ENCODE measurements at places on chromosomes 7 and 10.

- no peak for DNase-seq
These were observed 95.0 kb downstream of the MKI67 start for GRCh38 chr10:128031216-128031615.

DNA sequence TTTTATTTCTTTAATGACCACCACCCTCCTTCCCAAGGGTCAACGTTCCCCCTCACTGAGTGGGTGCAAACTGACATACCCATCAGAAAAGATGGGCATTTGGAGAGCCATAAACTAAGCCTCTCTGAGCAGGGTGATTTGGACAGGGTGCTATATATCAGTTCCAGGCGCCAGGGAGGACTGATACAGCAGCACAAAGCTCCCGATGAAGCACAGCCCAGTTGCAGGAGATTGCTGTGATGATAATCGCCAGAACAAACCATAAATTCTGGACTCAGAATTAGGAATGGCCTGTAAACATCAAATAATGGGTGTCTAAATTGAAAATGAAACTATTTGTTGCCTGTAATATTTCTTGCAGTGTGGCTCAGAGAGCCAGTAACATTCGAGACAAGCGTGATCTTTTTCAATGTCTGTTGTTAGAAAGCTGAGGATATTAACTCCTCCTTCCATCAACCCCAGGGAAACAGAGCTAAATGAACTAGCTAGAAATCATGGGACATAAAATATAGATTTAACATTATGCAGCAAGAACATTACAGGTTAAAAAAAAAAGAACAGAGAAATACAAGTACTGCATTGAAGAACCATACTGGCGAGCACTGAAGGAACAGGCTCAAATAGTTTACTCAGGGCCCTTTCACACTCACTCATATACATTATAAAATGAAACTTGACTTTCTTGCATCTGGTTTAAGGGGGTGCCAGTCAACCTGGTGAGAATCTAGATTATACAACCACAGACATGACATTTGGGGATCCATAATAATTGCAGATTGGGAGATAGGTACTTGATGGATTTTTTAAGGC, 137.5 kb upstream of the LRRTM3 start:
- DNase-seq = no peak

DNA sequence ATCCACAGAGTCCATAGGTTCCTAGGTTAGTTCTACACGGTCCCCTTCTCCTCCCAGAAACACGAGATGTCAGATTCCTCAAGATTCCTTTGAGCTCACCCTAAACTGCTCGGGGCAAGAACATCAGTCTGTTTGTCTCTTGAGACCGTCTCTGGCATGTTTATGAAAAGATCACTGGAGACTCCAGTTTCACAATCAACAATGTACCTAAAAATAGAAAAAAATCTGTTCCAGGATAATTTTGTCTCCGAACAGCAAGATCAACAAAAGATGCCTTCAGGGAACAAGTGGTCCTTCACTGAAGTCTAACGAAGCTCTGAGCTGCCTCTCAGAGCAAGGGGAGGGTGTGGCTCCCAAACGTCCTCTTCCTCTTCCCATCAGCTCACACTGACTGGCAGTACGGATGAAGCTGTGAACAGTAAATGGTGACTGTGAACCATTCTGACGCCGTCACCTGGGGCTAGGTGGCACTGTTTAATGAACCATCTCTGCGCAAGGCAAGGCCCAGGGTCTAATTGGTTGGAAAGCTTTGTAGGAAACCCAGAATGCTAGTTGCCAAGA, 156.2 kb upstream of the LYZL1 start:
- DNase-seq = no peak

- DNase-seq = no peak
These were observed 28.5 kb upstream of the ZMYND11 start for GRCh38 chr10:106740-107139.

- no peak for DNase-seq
These were observed 67.1 kb upstream of the AGBL3 start for GRCh38 chr7:134919240-134919641.

- no peak for DNase-seq
These were observed 81.0 kb downstream of the KMT2E start for GRCh38 chr7:105094966-105095365.

- DNase-seq = no peak
These were observed 104.7 kb downstream of the GFRA1 start for GRCh38 chr10:116168329-116168728.

DNA sequence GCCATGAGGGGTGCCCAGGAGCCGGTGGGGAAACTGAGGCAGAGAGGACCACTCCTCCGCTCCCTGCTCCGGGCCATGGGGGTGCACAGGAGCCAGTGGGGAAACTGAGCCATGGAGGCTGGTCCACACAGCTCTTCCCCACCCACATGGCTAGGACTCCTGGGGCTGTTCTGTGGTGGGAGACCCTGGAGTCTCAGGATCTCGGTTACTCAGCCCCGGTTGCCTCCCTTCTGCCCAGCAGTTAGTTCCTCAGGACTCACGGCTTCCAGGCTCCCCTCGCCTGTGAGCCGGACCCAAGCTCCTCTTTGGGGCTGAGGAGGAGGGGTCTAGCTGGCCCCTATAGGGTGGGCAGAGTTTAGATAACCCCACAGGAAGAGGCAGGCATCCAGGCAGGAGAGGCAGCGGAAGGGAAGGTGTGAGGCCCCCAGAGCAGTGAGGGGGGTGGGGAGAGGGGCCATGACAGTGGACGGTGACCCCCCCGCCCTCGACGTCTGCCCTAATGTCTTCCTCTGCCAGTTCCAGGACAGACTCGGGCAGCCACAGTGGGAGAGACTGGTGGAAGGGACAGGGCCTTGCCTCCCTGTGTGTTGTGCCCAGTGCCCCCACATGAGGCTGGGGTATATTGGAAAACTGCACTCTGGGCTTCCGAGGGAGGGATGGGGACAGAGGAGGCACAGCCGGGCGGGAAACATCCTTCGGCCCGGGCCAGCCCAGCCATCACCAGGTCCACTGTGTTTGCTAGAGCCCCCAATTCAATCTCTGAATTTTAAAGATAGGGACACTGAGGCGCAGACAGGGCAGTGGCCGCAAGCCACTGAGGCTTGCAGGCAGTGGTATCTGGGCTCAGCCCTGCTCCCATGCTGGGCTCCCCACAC, 4.3 kb downstream of the ELFN1 start:
- DNase-seq = no peak

- no peak for DNase-seq
These were observed 62.9 kb downstream of the SCRN1 start for GRCh38 chr7:29926741-29927140.

GRCh38 chr10:87617503-87617902, 42.2 kb upstream of the PAPSS2 start:
- no peak for DNase-seq

DNA sequence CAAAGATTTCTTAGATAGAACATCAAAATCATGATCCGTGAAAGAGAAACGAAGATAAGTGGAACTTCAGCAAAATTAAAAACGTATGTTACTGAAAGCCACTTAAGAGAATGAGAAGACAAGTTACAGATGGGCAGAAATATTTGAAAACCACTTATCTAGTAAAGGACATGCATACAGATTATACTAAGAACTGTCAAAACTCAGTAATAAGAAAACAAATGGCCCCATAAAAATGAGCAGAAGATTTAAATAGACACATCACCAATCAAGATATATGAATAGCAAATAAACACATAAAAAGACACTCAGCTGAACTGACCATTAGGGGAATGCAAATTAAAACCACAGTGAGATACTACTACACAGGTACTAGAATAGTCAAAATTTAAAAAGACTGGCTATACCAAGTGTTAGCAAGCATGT, 343.7 kb downstream of the PTEN start:
- DNase-seq = no peak

GRCh38 chr7:64551375-64552142, 11.3 kb downstream of the ZNF680 start:
- DNase-seq = no peak

DNA sequence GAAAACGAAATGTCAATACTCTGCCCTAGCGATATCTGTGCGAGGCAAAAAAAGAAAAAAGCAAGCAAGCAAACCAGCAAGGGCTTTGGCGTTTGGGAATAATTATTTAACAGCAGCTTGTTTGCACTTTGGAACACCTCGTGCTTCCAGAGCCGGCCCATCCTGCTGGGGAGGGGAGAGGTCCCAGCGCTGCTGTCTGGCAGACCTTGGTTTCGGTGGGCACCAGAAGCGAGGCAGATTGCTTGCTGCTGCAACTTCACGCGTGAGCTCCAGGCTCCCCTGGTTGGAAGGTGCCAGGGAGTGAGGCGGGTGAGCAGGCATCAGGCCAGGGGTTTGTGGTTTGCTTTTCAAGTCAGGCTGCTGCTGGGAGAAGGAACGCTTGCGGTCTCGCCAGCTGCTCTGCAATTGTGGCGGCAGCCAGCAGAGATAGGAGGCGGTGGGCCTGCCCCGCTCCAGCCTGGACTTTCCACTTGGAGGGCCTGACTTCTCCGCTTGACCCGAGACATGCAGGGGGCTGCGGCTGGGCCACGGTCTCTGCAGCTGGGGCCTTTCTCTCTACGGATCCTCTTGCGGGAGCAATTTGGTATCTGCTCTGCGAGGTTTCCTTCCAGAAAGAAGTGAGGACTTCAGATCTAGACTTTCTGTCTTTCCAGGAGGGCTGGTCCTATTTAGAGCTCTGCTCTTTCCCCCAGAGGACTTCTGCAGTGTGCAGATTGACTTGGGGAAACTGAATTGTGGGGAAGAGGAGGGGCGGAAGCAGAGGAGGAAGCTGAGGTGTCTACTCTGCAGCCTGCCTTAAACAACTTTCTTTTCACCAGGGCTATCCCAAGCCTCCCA, 131.4 kb downstream of the PRPF18 start:
- DNase-seq = no peak

- no peak for DNase-seq
These were observed 7.3 kb downstream of the PGAM2 start for GRCh38 chr7:44057849-44058758.

- DNase-seq = no peak
These were observed 194.0 kb downstream of the AHR start for GRCh38 chr7:17492437-17492836.

GRCh38 chr10:74822521-74823089, 3.8 kb upstream of the KAT6B start:
- DNase-seq = no peak

DNA sequence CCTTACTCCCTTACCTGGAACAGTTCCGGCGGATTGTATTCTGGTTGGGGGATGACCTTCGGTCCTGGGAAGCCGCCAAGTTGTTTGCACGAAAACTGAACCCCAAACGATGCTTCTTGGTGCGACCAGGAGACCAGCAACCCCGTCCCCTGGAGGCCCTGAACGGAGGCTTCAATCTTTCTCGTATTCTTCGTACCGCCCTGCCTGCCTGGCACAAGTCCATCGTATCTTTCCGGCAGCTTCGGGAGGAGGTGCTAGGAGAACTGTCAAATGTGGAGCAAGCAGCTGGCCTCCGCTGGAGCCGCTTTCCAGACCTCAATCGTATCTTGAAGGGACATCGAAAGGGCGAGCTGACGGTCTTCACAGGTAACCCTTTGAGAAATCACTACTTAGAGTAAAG, 1.7 kb downstream of the TWNK start:
- no peak for DNase-seq

GRCh38 chr10:31601136-31601535, 282.1 kb downstream of the ZEB1 start:
- DNase-seq = no peak

DNA sequence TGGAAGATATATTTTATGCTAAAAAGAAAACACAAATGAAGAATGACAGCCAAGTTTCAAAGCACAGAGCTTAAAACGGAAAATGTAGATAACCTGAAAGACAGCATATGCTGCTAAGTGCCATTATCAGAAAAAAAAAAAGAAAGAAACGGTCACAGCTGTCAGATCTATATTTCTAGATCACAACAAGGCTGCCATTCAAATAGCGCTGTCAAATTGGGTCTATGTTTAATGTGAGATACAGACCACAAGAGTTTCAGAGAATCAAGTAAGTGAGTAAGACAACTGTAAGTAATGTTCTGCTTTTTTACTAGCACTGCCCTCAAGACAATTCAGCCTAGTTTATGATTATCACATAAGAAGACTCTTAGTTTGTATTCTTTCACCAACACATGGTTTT, 66.1 kb upstream of the RNF148 start:
- no peak for DNase-seq

DNA sequence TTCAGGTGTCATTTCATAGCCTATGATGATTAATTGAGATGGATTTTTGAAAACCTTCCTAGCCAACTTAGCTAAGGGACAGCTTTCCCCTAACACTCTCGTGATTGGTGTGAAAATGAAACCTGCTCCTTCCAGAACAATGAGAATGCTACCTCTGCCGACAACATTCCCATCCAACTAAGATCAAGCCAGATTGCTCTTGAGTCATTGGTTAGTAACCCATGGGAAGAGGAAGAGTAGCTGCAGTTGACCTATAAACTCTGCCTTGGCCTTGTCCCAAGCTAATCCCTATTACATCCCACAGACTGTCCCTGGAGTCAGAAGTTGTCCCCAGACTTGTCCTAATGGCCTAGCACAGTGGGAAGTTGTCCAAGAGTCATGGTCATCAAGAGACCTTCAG, 80.5 kb upstream of the SVIL start:
- no peak for DNase-seq

DNA sequence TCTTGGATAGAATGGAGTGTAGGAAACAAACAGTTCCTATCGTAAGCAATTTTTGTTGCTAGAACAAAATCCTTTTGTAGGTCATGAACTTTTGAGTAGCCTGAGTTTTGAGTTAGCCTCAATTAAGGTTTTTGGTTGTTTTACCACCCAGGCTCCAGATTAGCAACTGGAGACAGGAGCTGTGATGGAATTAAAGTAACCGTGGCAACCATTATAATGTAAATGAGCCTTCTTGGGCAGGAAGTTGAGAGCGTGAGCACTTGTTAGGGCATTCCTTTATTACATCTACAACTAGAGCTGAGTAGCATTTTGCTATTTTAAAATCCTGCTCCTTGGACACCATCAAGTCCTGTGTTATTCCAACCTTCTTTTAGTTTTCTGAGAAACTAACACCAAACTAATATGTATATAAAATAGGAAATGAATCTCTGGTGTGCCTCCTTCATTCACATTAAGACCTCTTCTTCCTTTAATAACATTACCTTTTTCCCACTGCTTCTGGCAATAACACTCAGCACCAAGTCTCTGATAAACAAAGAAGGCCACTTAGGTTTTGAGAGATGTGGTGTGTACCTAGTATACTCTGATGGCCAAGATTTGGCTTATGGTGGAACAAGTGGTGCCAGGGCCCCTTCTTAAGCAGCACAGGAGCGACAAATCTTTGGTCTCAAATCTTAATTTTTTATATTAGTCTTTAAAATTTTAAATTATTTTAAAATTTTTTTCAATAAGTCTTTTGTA, 34.0 kb downstream of the AHCYL2 start:
- no peak for DNase-seq

All from frontal cortex (tissue), 4 donors.